Memory B cell (primary cell): ENCODE measurements at places on chromosomes 2 and 18.

GRCh38 chr2:208488686-208489564, 82.3 kb downstream of the PTH2R start:
- no peak for DNase-seq

- DNase-seq = no peak
These were observed 11.3 kb downstream of the OSR1 start for GRCh38 chr2:19346983-19347618.

DNA sequence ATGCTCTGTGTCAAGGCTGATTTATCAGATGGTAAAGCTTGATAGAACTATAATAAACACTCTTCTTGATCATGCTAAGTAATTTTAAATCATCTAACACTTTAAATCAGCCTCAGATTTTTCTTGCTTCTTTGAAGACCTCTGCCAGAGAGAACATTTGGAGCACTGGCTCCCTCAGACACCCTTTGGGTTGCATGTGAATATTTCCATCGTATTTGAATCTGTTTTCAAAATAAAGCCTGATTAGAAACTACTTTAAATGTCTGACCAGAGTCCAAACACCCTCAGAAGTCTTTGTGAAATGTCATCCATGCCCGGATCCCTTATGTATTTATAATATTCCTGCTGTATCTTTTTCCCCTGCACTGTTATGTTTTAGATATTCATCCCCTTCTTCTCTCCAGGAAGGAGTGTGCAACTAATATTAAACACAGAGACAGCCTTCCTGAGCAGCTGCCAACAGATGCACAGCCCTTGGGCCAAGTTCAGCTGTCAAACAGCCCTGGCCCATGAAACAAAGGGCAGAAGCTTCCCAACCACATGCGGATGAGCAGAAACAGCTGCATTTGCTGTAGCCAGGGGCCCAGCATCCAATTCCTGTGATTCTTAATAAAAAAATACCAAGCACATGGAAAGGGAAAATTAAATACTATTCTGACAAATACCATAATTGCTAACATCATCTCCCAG, 46.5 kb downstream of the DPP10 start:
- DNase-seq = no peak

GRCh38 chr2:85930129-85931124, 41.6 kb upstream of the ST3GAL5 start:
- DNase-seq = no peak

GRCh38 chr2:47264143-47264542, 109.0 kb upstream of the STPG4 start:
- no peak for DNase-seq

DNA sequence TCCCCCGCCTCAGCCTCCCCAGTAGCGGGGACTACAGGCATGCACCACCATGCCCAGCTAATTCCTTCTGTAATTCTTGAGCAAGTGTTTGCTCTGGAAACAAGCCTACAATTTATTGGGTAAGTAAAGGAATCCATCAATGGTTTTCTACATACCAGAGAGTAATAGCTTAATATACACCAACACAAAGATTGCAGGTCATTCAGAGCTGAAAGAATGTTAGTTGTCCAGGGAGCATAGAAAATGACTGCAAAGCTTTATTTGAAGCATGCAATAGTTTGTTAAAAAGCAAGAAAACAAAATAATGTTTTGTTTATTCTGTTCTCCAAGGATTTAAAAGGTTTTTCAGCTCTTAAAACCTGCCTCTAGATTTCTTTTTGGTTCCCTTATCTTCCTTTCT, 5.6 kb downstream of the IDH1 start:
- no peak for DNase-seq

GRCh38 chr2:72864500-72864899, 22.7 kb upstream of the SPR start:
- DNase-seq = no peak

DNA sequence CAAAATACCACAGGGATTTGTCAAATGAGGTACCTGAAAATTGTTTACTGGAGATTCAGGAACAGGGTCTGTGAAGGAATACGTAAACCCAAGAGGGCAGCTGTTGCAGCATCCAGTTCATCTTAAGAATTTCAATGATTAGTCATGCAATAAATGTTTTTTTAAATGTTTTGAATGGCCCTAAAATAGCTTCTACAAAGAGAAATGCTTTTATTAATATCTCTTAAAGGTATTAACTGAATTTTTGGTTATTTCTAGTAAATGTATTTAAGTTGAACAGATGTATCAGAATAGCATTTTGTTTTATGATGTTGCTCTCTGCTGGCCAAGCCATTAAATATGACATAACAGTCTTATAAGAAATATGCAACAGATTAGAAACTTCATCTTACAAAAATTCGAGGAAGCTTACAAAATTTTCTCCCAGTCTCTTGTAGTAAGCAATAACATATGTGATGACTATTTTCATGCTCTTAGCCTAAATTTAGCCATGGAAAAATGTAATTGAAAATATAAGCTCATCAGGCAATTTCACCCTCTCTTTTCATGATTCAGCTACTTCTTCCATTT, 863.9 kb downstream of the SUCLG1 start:
- no peak for DNase-seq

GRCh38 chr2:121266543-121267106, 18.4 kb downstream of the TFCP2L1 start:
- DNase-seq = no peak

GRCh38 chr2:186399082-186399644, 86.9 kb upstream of the ZC3H15 start:
- no peak for DNase-seq

GRCh38 chr18:11021477-11021876, 127.9 kb downstream of the PIEZO2 start:
- DNase-seq = no peak

GRCh38 chr2:233991196-233991595, 59.3 kb upstream of the SPP2 start:
- DNase-seq = no peak

- no peak for DNase-seq
These were observed 73.7 kb upstream of the PIK3C3 start for GRCh38 chr18:41881285-41881684.

DNA sequence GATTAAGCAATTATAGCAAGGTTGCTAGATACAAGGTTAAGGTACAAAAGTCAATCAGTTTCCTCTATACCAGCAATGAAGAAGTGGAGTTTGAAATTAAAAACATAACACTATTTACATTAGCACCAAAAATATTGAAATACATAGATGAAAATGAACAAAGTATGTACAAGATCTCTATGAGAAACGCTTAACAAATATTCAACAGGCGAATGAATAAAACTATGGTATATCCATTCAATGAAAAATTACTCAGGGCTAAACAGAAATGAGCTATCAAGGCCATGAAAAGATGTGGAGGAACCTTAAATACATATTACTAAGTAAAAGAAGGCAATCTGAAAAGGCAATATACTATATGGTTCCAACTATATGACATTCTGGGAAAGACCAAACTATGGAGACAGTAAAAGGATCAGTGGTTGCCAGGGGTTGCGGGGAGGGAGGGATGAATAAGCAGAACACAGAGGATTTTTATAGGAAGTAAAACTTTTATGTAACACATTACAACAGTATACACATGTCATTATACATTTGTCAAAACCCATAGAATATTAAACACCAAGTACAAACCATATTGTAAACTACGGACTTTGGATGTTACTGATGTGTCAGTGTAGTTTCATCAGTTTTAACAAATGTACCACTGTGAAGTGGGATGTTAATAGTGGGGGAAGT, 62.1 kb downstream of the RMDN2 start:
- no peak for DNase-seq

- DNase-seq = no peak
These were observed 161.5 kb downstream of the PTGR3 start for GRCh38 chr18:75047240-75047961.

DNA sequence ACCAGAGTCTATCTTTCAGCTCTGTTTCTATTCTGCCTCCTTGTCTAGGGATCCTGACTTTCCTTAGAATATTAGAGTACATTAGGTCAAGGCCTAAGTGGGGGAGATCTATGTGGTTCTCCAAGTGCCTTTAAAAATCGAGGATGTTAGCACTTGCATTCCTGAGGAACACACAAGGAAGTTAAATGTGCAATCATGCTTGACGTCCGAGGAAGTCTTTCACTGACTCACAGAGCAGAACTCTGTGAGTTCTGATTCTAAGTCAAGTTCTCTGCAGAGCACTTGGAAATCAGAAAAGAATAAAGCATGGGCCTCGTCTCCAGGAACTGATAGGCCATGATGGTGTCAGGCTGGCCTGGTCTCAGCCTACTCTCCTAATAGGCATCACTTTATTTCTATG, 17.2 kb downstream of the FHOD3 start:
- DNase-seq = no peak

DNA sequence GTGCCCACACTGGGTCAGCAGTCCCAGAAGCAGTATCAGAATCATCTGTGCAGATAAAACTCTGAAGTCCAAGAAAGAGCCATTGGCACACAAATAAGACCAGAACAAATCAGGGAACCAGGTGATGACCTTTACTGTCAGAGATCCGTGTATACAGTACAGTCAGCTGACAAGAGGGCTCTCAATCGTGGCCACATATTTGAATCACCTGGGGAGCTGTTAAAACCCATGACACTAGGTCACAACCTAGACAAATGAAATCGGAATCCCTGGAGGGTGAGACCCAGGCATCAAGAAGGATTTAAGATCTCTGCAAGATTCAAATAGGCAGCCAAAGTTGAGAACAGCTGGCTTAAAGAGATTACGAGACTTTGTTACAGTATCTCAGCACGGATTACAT, 807.1 kb downstream of the RNF144A start:
- DNase-seq = no peak

- DNase-seq = no peak
These were observed 105.0 kb upstream of the SH3BP4 start for GRCh38 chr2:234846599-234847363.

DNA sequence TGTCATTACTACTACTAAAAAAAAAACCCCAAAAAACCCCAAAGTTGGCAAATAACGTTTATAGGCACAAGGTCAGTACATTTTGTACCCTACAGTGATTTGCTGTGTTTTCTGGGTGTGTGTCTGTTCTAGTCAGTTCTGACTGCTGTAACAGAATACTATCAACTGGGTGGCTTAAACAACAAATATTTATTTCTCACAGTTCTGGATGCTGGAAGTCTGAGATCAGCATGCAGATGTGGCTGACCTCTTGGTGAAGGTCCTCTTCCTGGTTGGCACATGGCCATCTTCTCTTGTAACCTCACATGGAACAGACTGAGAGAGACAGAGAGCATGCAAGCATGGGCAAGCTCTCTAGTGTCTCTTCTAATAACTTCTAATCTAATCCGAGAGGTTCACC, 103.1 kb downstream of the CERS6 start:
- DNase-seq = no peak

DNA sequence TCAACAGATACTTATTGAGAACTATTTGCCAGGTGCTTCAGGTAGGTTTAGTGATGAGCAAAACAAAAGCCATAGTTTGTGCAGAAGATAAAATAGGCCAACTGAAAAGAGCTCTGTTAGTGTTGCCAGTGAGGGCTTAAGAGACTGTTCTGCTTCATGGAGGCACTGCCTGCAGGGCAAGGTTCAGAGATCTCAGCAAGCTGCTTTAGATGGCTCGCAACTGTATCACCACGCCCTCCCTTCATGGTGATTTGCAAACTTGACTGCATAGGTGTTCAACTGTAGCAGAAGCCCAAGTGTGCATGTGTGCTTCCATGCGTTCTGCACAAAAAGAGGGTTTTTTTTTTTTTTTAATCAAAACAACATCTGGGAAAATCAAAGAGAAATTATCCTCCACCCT, 84.5 kb downstream of the RAPH1 start:
- DNase-seq = no peak

DNA sequence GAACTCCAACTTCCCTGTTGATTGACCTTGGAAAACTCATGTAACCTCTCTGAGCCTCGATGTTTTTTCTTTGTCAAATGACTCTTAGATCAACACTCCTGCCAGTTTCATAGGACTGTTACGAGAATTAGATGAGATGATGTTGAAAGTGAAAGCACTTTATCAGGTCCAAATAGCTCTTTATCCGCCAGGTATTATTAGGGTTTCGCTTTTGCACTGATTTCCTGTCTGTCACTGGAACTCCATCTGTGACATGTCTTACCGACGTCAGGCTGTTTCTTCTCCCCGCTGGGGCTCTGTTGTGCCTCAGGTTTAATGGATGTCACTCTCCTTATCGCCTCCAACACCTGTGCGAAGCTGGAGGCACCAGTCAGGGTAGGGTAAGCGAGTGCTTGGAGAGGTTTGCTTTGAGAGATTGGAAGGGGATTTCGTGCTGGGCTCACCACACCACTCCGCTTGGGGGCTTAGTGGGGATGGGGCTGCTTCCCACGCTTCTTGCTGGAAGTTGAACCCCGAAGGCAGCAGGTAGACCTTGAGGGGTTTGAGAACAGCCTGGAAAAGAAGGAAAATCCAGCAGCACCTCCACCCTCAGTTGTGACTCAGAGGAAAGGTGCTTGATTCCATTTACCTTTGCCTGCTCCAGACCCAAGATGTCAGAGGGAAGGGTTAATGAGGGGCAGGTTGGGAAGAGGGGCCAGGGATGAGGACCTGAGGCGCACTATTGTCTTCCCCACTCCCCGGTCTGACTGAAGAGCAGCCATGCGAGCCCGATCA, 4.3 kb downstream of the GAD1 start:
- DNase-seq = peak; percentile 22

- no peak for DNase-seq
These were observed 321.2 kb upstream of the CDH7 start for GRCh38 chr18:65429601-65430000.

GRCh38 chr18:25561918-25562317, 210.0 kb upstream of the ZNF521 start:
- DNase-seq = no peak
